Cortex of kidney (tissue), 1 donor: ENCODE measurements at places on chromosomes 4 and X.

DNA sequence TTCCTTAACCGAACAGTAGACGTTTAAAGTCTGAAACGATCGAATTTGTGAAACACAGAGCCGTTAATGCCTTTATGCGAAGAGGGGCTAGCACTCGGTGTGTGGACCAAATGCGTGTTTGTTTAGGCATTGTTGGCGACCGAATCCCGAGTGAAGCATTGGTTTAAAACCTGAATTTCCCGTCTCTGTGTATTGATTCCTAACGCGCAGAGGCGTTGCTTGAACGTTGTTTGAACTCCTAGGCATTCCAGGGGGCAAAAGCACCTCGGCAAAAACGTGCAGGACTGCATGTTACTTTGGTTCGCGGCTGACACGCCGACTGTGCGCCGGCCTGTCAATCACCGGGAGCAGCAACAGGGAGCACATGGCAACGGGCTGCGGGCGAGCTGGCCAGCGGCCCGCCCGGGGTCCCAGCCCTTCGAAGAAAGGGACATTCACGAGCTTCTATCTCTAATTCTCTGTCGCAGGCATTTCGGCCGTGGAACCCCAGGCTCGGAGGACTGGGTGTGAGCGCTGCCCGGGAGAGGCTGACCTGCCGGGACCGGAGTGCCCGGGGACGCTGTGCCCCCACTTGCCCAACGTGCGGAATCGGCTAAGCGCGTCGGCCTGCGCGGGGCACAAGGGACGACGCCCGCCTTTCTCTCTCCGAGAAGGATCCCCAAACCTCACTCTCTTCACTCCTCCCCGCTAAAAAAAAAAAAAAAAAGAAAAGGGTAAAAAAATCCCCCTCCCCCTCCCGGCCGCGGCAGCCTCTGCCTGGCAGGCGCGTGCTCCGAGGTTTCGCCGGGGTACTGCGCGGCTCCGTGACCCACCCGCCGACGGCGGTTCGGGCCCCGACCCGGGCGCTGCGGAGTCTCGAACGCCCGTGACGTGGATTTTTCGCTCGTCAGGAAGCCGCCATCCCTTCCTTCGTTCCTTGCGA is 810 bp downstream of the SPRY1 start:
- no peak for DNase-seq

GRCh38 chr4:141538001-141538400 is 98.4 kb upstream of the IL15 start:
- no peak for DNase-seq

- no peak for DNase-seq
Observed at GRCh38 chrX:39890807-39891206, 207.0 kb downstream of the BCOR start.

DNA sequence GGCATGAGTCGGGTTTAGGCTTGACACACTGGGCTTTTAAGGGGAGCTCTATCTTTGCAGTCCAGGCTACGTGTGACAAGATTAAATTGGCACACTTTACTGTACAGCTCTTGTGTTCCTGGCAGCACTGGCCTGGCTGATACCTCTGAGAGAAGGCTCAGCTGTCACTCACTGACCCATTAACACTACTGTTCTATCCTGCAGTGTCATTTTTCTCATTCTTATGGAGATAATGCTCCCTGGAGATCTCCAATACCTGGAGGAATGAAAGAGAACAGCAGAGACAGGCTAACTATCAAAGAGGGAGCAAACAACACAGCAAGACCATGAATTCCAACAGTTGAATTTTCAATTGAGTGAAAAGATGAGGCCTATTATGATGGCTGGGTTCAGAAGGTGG is 1.7 kb upstream of the PDHA2 start:
- no peak for DNase-seq

DNA sequence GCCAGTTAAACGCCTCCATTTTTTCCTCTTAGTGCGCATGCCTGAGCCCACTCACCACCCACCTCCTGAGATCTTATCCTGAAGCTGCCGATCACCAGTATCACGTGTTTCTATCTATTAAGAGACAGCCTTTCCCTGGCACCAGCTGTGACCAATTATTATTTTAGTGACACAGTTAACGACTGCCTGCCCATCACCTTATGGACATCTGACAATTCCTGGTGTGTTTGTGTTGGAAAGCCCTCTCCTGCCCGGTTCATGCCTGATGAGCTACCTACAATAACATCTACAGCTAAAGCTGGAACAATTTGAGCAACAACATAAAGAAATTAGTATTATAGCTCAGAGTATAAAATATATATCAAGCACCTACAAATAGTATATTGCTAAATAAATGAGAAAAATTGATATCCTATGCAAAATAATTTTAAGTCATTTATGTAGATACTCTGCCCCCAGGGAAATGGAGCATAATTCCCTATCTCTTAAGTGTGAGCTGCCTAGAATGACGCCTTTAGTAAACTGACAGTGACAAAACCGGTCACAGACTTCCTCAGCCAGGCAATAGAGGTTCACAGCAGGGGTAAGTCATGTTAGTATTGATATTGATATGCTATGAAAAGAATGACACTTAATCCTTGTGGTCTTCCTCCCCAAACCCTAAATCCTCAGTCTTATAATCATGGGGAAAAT is 862.2 kb downstream of the TRAM1L1 start:
- no peak for DNase-seq

- no peak for DNase-seq
Observed at GRCh38 chr4:41408859-41409593, 128.9 kb upstream of the LIMCH1 start.

DNA sequence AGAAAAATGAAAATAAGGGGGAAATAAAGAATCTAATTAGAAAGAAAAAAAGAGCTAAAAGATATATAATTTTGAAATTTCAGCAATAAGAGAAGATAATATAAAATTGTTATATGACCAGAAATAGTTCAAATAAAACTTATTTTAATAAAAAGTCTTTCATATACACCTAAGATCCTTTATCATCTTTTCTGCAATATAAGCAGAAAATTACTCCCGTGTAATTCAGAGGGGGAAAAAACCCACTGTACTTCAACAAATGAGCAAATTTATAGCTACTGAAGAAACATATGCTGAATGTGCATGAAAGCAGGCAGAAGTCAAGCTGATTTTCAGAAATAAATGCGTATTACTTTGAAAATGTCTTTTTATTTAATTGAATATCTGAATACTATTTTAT is 771.3 kb downstream of the FAT4 start:
- DNase-seq = no peak

DNA sequence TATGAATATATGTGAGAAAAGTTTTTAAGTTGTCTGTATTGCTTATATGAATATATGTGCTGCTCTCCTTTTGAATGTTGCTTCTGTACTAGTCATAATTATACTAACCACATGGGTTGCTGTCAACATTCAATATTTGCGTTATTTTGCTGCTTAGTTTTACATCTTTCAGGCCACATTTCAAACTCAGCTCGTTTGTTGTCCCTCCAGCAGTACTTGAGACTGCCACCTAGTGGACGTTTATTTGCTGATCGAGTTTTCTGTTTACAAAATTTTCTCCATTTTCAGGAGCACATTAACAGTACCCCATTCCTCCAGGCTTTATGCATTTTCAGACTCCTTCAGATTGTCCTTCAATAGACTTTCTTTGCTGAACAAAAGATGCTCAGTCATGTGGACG is 75.8 kb downstream of the NUDT11 start:
- DNase-seq = no peak

DNA sequence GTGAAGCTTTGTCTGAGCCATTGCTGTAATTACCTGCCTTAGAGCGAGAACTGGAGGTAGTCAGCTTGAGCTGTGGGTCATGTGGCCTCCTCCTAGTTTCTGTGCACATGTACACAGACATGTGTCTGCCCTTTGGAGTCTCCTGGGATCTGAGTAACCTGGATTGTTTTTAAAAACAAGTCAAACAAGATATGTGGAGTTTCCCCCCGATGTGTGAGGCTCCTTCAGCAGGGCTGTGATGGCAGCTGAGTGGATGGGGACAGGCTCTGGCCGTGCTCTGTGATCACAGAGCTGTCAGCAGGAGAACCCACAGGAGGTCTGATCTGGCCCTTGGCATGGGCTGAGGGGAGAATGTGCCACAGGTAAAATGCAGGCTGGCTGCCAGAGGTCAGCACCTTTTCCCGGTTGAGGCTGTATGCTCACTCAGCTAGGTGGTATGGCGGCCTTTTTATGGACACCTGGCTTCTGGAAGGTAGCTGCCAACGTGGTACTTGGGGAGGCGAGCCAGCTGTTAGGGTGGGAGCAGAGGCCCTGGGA is 38.4 kb downstream of the NOP14 start:
- no peak for DNase-seq

DNA sequence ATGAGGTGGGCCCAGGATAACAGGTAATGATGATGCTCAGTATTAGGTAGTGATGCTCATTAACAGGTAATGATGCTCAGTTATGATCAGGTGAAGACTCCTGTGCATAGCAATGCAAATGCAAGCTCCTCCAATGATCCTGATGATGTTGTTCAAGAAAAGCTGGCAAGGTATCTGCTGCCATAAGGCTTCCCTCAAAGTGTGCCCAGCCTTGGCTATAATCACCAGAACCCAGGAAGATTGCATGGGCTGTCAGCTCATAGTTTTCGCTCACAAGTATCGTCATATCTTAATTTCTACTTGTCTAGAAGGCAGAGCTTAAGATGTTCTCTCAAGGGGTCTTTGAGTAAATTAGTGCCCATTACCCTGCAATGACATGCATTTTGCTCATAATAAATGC is 366.2 kb upstream of the CLNK start:
- no peak for DNase-seq

GRCh38 chr4:9979101-9979701 is 42.1 kb downstream of the SLC2A9 start:
- DNase-seq = no peak

DNA sequence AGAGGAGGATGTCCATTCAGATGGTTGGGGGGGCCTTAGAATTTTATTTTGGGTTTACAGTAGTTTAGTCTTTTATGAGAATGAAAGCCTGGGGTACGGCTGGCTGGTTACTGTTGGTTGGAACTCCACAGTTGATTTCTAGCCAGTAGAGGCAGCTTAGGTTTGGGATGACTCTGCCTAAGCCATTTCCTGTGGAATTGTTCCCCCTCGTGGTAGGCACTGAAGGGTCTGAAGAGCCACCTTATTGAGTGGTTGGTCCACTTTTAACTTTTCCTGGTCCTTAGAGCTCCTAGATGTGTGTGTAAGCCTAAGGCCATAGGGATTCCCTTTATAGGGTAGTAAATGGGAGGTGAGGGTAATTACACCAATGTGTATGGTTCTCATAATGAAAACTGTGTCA is 19.7 kb downstream of the SPIN3 start:
- no peak for DNase-seq

DNA sequence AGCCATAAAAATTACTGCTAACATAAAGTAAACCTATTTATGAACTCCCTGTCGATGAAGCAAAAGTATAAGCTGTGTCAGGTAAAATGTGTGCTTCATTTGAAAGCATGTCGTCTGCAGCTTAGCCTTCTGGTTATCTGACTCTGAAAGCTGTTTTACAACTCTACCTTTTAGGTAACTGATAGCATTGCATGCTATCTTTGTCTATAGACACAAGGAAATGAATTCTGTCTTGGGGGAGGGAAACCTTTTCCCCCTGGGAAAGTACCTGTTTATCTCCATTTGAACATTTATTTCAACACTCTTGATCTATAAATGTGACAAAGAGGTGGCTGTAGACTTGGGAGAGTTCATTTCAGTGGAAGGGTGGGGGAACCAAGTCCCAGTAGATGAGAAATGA is 51.4 kb downstream of the RAB40A start:
- no peak for DNase-seq

GRCh38 chr4:113899271-113900070 is 80.0 kb downstream of the ARSJ start:
- DNase-seq = no peak

- no peak for DNase-seq
Observed at GRCh38 chrX:11480626-11481025, 185.1 kb downstream of the ARHGAP6 start.

DNA sequence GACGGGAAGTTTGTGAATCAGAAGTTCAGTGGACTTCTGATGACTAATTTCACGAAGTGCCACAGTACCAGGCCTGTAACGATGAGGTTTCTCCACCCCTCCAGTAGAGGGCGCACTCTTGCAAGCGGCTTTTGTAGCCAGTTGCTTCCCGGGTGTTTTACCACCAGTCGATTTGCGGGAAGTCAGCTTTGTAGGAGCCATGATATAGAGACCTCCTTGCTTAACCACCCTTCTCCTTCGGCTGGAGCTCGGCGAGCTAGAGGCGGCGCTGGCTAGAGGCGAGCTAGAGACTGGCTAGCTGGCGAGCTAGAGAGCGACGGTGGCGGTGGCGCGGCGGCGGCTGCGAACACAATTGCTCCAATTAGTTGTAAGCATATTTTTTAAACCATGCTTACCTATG is 72.0 kb downstream of the IL1RAPL1 start:
- no peak for DNase-seq

DNA sequence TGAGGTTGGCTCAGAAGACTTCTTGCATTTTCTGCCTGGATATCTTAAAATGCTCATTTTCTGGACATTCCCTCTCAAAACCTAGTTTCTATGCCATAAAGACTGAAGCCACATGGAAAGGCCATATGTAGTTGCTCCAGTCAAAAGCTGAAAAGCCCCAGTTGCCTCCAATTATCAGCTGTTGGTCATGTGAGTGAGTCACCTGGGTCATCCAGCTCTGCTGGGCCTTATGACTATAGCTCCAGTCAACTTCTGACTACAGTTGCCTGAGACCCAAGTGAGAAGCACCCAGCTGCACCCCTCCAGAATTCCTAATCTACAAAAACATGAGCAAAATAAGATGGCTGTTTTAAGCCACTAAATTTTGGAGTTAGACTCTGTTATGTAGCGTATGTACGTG is 41.9 kb downstream of the HELQ start:
- DNase-seq = no peak

DNA sequence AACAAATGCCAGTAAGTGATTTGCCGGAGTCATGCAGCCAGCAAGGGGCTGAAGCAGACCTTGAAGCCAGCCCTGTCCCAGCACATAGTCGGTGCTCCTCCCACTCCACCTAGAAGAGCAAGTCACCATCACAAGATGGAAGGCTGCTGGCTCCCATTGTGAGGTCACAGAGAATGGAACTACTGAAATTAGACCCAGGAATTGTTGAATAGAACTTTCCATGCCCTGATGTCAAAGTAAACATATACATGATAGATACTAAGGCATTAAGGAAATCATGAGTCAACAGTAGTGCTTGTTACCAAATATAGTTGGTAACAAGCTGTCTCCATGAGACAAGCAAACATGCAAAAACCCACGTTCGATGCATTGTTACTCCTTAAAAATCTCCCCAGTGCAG is 177.1 kb upstream of the MID1 start:
- DNase-seq = no peak

DNA sequence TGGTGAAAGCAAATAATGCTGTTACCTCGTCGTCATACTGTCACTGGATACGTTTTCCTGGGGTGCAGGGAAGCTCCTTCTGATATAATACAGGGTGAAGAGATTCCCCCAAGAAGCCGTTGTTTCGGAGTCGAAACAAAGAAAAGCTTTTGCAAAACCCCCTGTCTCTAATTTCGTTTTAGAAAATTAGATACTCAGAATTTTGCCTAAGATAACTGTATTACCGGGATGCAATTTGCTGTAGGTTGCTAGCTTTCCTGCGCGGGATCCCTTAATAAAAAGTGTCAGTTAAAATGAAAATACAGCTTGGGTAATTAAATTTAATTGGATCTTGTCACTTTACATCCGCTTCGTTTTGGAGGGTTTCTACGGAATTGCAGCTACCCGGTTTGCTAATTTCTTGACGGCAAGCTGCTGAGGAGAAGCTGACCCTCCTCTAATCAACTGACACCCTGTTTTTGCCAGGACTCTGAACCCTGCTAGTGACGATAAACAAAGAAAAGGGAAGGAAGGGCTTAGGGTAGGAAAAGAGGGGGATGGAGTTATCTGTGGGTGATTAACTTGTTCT is 174.6 kb downstream of the SHOX start:
- no peak for DNase-seq
